ENCODE measurements at places on chromosomes 11 and 22.

- peak; percentile 28 for DNase-seq
Observed at GRCh38 chr11:11841116-11841722, 553 bp upstream of the USP47 start.

GRCh38 chr11:28887681-28888080 is 779.5 kb downstream of the METTL15 start:
- no peak for DNase-seq

DNA sequence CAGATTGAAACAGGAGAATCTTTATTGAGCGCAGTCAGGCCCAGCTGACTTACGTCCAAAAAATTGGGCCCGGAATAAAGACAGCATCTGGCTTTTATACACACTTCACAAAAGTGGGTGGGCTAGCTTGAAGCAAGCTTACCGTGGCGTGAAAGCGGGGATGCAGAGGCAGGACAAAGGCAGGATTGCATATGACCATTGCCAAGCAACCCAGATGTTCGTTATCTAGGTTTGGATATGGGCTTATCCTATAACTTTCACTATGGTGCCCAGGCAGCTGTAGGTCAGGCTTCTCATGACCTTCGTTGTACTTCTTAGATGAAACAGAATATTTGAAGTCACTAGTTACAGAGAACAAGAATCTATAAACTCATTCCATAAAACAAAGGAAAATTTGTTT is 1575.6 kb upstream of the RAG2 start:
- DNase-seq = no peak

- DNase-seq = no peak
Observed at GRCh38 chr22:19974268-19974861, 32.7 kb upstream of the TXNRD2 start.

DNA sequence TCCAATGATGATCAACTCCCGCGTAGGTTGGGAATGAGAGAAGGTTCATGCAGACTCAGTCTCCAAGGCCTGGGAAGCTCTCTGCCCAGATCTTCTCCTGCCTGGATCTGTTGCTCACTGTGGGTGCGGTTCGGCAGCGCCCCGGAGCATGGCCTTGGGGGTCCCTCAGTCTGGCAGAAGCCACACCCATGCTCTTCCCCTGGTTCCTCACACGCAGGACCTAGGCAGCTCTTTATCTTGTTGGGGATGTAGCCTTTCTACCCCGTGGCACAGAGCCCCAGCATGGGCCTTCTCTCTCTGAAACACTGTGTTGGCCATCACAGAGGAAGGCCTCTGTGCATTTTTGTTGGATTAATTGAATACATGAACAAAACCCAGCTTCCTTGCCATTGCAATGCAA is 1461.6 kb downstream of the BRD1 start:
- DNase-seq = no peak

DNA sequence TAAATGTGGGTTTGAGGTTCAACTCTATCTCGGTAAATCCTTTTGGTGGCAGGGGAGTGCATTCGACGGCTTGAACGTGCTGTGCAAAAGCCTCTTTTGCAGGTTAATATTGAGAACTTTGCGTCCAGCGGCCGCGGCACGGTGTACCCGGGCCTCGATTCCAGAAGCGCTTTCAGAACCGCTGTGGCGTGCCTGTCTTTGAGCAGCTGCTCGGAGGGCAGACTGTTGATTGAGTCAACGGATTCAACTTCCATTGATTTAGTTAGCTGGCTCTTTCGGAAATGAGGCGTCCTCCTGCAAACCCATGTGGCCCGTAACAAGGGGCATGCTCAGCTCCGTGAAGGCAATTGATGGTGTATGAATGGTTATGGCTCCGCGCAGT is 1247.8 kb downstream of the BRD1 start:
- DNase-seq = no peak

- DNase-seq = no peak
Observed at GRCh38 chr22:48278620-48279460, 1516.4 kb downstream of the TBC1D22A start.

GRCh38 chr11:123580137-123580536 is 74.3 kb downstream of the SCN3B start:
- no peak for DNase-seq

GRCh38 chr22:41028841-41029240 is 63.6 kb upstream of the EP300 start:
- DNase-seq = no peak

DNA sequence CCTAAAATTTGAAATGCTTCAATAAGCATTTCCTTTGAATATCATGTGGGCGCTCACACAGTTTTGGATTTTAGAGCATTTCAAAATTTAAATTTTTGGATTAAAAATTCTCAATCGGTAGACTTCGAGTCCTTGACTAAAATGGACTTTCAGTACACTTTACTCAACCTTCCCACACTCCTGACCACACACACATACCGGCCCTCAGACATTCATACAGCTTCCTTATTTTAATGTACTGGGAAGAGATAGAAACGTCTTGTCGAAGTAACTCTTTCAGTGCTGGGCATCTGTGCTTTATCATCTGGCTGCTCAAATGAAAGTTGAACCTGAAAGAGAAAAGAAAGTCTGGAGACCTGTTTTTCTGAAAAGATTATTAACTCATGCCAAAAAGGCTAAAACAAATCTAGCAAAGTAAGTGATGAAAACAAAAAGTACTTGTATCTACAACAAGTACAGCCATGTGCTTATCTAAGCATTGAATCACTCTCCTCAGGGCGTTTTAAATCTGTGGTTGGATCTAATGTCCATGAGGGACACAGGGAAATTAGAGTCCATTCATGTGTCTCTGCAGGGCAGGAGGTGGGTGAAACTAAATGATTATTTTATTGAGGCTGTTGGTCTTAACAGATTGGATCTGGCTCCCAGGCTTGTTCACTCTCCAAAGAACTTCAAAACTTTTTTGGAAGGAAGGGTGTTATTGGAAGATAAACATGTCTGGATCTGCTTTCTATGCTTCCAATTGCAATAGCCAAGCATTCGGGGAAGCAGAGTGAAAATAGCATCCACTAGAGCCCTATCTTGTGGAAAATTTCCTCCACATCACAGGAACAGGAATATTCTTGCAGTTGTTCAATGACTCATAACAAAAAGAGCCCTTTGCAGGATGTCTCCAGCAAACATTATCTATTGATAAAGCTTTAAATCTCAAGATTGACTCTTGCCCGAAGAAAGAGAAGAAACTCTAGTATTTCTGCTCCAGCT is 47.0 kb downstream of the CARD18 start:
- no peak for DNase-seq

- DNase-seq = no peak
Observed at GRCh38 chr11:67355794-67356386, 2.5 kb upstream of the POLD4 start.

DNA sequence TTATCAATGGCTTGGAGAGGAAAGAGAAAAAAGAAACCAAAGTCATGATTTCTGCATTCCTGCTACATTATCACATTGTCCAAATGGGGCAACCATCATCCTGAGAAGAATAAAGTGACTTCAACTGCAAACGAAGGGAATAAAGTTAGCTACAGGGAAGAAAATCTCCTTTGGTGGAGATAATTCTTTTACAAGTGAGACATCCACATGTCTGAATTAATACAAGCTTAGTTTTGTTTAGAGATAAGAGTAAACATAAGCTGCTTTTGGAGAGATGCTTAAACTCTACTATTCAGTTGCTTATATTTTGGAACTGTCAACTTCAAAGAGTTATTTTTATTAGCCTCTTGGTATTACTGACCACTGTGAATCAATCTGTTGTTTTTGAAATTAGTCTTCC is at the start of gene OR52L1:
Gene OR52L1, minus strand, starts transcription at position 101 of the 400 bp plus-strand sequence. Its CDS starts 55 bp downstream, at position 46.
- no peak for DNase-seq

- no peak for DNase-seq
Observed at GRCh38 chr11:35090125-35090524, 48.8 kb upstream of the CD44 start.

DNA sequence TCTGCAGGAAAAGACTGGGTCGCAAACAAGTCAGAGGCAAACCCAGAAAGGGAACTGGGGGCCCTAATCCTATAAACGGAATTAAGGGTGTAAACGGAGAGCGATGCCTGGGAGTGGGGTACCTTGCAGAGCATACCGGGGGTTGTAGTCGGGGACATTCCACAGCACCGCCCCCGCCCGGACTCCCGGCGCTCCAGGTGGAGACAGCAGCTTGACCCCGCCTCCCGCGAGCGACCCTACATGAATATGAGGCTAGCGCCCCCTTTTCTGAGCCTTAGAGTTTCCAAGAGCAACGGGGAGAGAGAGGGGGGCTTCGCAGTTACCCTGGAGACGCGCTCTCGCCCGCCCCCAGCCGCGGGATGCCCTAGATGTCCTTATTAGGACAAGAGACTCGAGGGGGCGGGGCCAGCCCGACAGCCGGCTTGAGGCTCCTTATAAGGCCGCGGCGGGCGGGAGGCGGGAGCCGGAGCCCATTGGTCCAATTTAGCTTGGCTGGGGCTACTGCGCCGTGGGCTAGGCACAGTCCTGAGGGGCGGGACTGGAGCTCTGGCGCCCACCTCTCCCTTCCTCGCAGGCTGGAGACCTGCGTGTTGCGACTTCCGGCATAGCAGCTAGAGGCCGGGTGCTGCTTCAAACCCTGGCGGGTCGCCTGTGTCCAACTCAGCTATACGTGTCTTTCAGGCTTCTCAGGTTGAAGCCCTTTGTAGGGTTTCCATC is 980 bp upstream of the MUS81 start:
- DNase-seq = peak; percentile 98

DNA sequence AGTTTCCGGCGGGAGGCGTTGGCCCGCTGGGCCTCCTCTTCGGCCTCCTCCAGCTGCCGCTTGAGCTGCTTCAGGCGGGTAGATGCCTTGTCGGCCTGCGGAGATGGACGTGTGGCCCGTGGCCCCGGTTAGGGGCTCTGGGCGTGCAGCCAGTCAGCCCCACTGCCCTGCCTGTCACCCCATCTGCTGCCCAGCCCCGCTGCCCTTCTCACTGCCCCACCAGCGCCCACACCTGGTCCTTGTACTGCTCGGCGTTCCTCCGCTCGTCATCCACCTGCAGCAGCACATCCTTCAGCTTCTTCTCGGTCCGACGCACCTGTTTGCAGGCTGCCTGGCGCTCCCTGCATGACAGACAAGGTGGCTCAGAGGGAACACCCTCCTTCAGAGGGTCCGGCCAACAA is 31.2 kb downstream of the APOL1 start:
- no peak for DNase-seq

GRCh38 chr22:44489817-44490216 is 8.2 kb downstream of the RTL6 start:
- no peak for DNase-seq

DNA sequence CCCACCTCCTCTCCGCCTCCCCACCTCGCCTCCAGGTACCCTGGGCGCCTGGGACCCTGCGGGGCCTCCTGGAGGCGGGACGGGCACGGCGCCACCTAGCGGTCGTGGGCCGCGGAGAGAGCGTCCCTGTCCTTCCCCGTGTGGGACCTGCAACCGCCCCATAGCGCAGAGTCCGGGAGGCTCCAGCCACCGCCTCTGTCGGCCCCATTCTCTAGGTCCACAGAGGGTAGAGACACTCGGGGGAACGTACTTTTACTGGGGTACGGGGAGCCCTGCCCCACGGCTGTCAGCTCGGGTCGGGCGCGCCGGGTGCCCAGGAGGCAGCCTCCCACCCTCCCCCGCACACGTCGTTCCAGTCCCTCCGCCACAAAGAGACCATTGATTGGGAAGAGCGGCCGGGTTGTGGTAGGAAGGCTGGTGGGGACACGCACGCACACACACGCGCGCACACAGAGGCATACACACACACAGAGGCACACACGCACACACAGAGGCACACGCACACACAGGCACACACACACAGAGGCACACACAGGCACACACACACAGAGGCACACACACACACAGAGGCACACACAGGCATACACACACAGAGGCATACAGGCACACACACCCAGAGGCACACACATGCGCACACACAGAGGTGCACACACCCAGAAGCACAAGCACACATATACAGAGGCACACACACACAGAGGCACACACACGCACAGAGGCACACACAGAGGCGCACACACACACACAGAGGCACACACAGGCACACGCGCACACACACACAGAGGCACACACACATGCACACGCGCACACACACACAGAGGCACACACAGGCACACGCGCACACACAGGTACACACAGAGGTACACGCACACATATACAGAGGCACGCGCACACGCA is 12.6 kb upstream of the NECTIN1 start:
- no peak for DNase-seq

DNA sequence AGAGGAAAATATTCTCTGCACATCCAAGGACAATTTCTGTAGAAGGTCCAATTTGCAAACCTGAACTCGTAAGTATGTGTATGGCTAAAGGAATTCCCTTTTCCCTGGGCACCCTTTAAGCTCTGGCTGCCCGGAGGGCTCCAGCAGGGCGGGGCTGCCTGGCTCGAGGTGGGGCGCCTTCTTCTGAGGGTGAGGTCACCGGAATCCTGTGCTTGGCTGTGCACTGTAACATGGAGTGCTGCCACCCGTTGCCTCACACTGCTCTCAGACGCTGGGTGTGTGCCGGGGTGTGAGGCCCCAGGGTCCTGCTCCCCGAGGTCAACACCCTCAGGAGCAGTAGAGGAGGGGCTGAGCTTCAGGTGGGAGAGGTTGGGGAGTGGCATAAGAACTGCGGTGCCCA is 61.5 kb downstream of the SYN3 start:
- DNase-seq = no peak

DNA sequence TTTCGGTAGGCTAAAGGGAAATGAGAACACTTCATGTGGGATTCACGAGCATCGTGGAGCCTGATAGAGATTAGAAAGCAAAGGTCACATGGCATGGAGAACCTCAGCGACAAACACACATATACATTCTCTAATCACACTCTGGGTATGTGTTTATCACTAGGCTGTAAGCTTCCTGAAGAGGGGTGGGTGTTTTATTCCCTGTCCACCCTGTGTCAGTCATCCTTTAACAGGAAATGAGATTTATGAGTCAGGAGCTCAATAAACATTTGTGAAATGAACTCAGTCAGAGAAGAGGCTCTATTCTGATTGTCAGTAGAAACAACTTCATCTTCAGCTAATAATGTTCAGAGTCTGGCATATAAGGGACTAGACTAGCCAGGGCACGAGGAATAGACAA is 71.7 kb upstream of the EIF3M start:
- DNase-seq = no peak

DNA sequence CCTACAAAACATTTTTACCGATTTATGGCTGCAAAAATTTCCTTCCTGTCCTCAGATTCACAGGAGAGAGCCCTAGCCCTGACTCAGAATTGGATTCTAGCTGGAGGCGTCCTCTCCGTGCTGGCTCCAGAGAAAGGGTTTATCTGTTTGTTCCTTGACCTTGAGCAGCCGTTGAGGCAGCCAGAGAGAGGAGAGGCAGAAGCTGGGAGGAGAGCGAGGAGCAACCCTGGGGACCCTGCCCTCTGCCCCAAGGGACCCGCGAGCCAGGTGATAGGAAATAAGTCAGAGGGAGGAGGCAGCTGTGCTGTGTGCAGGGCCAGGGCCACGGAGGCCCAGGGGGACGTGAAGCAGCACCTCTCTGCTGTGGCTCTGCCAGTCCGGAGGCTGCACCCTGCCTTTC is 75.6 kb downstream of the IGLL1 start:
- no peak for DNase-seq

DNA sequence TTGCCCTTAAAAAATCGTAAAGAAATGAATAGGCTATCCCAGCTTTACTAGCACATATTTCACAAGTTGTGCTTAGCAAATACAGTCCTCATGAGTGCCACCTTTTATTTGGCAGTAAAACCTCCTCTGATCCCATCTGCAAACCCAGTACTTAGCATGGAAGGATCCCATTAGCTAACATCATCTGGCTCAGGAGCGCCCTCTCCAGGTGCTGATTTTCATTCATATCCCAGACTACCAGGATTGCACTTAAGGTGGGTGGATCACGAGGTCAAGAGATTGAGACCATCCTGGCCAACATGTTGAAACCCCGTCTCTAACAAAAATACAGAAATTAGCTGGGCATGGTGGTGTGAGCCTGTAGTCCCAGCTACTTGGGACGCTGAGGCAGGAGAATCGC is 76.1 kb upstream of the PAX6 start:
- DNase-seq = no peak
